ENCODE measurements at places on chromosomes 12 and 14.

- DNase-seq, result no peak
These were observed 366.6 kb downstream of the NELL2 start for GRCh38 chr12:44509471-44509870.

- no peak for DNase-seq
These were observed 7.7 kb upstream of the PLEKHG7 start for GRCh38 chr12:92695056-92695455.

- DNase-seq, result no peak
These were observed 107.7 kb upstream of the IFNG-AS1 start for GRCh38 chr12:67881565-67881964.

DNA sequence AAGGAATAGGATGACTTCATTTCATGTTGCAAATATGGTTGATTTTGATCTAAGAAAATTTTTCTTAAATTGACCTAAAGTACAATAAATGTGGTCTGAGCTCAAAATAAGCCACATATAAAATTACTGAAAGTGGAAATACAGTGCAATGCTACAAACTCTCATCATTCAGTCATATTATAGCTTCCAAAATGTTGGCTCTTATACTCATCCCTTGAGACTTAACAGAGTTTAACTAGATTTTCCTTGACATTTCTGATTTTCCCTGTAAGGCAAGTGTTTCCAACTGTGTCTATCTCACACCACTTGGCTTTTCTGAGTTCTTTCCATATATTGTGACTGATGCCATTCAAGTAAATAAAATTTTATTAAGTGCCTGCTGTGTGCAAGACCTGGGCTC, 123.7 kb upstream of the NTF3 start:
- no peak for DNase-seq

DNA sequence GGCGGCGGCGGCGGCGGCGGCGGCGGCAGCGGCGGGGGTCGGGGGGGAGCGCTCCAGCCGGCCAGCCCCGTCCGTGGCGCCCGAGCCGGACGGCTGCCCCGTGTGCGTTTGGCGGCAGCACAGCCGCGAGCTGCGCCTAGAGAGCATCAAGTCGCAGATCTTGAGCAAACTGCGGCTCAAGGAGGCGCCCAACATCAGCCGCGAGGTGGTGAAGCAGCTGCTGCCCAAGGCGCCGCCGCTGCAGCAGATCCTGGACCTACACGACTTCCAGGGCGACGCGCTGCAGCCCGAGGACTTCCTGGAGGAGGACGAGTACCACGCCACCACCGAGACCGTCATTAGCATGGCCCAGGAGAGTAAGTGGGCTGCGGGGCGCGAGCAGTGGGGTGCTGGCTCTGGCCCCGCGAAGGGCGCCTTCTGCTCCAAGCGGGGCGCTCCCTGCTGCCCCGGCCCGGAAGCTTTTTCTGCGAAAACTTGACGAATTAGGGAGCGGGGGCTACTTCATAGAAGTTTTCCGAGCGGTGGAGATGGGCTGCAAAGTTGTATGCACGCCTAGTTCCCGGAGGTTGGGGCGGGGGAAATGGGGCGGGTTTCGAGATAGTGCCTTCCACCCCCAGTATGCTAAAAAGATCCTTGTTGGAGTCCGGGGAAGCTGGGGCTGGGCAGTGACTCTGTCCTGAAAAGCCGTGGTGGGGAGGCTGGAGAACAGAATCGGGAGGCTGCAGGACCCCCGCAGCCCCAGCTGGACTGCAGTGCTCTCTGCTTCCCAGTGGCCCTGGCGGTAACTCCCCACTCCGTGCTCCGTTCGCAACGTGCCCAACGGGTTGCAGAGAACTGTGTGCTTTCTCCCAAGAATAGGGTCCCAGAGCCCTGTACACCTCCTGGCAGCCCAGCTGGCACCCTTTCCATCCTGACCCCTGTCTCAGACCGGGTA, 751 bp downstream of the GDF11 start:
- no peak for DNase-seq

DNA sequence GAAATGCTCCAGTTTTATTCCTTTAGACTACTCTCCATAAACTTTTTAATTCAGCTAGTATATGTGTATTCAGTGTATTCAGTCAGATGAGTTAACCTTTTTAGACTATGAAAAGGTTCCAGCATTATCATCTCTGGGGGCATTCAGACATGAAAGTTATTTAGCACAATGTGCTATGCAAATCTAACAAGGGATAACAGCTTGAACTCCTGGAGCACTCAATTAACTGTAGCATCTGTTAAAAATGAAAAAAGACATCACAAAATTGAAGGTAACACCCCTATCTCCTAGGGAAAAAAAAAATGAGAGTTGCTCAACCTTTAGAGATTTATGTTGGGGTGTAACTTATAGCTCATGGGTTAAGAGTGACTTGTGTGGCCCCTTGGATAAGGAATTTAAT, 211.5 kb downstream of the PHLDA1 start:
- DNase-seq, result no peak

DNA sequence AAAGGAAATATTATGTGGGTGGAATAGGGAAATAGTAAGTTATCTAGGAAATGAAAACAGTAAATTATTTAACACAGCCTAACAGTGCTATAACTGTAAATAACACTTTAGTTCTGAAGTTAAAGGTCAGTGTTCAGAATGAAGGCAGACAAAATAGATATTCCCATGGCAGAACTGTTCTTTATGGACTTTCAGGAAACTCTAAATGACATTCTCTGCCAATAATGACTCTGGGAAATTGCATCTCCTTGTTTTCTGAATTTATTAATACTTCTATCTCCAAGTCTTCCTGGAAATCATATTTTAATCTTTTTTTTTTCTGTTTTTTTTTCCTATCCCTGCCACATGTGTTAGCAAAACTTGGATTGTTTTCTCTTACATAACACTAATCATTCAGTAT, 101.4 kb downstream of the PDE3A start:
- no peak for DNase-seq

GRCh38 chr12:40711121-40711520, 18.9 kb downstream of the CNTN1 start:
- no peak for DNase-seq

DNA sequence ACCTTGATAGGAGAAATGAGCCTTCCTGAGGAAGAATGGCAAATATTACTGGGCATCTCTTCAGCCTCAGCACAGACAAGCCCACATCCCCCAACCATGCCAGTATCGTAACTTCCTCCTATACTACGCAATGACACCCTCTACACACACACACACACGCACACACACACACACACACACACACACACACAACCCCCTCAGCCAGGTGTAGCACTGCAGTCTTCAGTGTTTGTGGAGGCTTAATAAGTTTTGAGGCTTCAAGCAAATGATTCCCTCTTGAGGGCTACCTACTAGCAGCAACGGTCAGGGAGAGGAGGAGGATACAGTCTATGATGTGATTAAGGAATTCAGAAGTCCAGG, 1.6 kb downstream of the DGKA start:
- DNase-seq, result no peak

DNA sequence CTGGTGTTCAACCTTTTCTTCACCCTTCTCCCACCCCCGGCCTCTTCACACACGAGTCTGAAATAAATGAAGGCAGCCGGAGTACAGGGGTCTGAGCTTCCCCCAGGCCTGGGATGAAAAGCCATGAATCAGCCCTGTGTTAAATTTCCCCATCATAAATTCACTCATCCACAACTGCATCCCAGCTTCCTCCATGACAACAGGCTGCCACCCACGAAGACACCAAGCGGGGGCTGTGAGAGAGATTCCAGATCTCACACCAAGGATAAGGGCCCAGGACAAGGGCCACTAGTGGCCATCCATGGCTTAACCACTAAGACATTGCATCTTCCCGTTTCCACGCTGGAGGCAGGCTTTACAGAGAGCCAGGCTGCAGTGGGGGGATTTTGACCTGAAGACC, 93.9 kb upstream of the NCOR2 start:
- DNase-seq, result no peak

GRCh38 chr12:25757037-25757665, 201.3 kb upstream of the RASSF8 start:
- DNase-seq, result no peak
